ENCODE measurements at places on chromosomes 3 and 15.

GRCh38 chr3:18092726-18093125 is 332.4 kb downstream of the SATB1 start:
- H3K27ac ChIP-seq = no peak overlapping the region
- H3K4me1 ChIP-seq = no peaks in the 10 kb centered on the region
- DNase-seq = no peak
- no peaks in the 10 kb centered on the region for H3K36me3 ChIP-seq
- H3K27me3 ChIP-seq = no peaks in the 10 kb centered on the region
- no peak overlapping the region for H3K4me3 ChIP-seq

DNA sequence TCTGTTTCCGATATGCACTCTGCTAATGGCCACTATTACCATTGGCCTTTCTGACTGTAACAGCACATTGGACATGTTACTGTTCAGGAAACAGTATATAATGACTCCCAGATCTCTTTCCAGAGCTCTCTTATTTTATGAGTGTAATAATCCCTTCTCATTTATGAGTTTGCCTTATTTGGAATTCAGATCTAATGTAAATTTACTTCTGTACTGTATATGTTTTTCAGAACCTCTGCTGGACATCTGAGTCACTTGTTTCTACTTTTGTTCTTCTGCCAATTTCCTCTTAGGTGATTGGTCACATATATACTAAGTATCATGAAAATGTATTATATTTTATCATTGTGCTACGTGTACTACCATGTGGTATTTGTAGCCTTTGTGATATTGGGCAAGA is 30.5 kb downstream of the RSRC1 start:
- no peak overlapping the region for H3K27ac ChIP-seq
- DNase-seq = no peak
- no peaks in the 10 kb centered on the region for H3K4me1 ChIP-seq
- H3K27me3 ChIP-seq = no peaks in the 10 kb centered on the region

GRCh38 chr15:82972990-82973389 is 13.0 kb upstream of the RAMAC start:
- no peak for DNase-seq
- H3K36me3 ChIP-seq = no peaks in the 10 kb centered on the region
- no peaks in the 10 kb centered on the region for H3K27me3 ChIP-seq
- no peak overlapping the region for H3K27ac ChIP-seq
- no peak overlapping the region for H3K4me3 ChIP-seq

GRCh38 chr15:66780172-66780972 is 78.3 kb downstream of the SMAD6 start:
- H3K4me3 ChIP-seq = no peak overlapping the region
- H3K4me1 ChIP-seq = peaks cover 4% of the 10 kb centered on the region
- no peak for DNase-seq

- no peak overlapping the region for H3K27ac ChIP-seq
- H3K4me1 ChIP-seq = no peaks in the 10 kb centered on the region
- H3K36me3 ChIP-seq = no peaks in the 10 kb centered on the region
- DNase-seq = no peak
- no peak overlapping the region for H3K4me3 ChIP-seq
- no peaks in the 10 kb centered on the region for H3K27me3 ChIP-seq
Observed at GRCh38 chr15:72813345-72814004, 29.9 kb upstream of the ADPGK start.

DNA sequence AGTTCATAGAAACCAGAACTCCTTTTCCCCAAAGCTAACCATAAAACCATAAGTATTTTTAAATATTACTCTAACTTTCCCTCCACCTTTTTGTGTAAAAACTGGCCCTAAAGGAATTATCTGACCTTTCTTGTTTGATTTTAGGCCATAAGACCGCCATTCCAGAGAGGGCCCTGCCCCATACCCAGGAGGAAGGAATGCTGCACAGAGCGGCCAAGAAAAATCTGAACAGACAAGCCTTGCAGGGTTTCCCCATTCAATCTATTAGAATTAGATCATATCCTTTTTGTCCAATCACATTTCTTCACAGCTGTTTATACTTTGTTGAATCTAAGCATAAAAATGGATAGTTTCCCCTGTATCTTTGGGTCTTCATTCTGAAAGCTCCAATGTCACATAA is 97.1 kb downstream of the B3GALNT1 start:
- H3K36me3 ChIP-seq = no peaks in the 10 kb centered on the region
- no peak overlapping the region for H3K4me3 ChIP-seq
- no peak for DNase-seq

- DNase-seq = no peak
- H3K4me1 ChIP-seq = no peaks in the 10 kb centered on the region
- H3K27ac ChIP-seq = no peak overlapping the region
- no peaks in the 10 kb centered on the region for H3K36me3 ChIP-seq
Observed at GRCh38 chr3:156655819-156656550, 18.4 kb upstream of the TIPARP start.

All from esophagus squamous epithelium (tissue), 5 donors.